ENCODE measurements at places on chromosomes 1 and 21. TPM values are rescaled to one million over a fixed set of nuclear protein-coding genes. Genes with fewer than 3 reads are reported as not detected.

The PHGDH gene
- 117 TPM for total RNA-seq

The TMEM51 gene
- 1.5 TPM for total RNA-seq

The EBNA1BP2 gene
- 63.8 TPM for total RNA-seq

The GNAT2 gene
- total RNA-seq: 0.33 TPM

The NPHP4 gene
- total RNA-seq: 10.0 TPM

The CYP4B1 gene
- total RNA-seq: not detected

The PTPN7 gene
- not detected for total RNA-seq

All from smooth muscle cell of the pulmonary artery (primary cell).